Fibroblast of the conjunctiva (primary cell): ENCODE measurements at places on chromosomes 16 and 17.

DNA sequence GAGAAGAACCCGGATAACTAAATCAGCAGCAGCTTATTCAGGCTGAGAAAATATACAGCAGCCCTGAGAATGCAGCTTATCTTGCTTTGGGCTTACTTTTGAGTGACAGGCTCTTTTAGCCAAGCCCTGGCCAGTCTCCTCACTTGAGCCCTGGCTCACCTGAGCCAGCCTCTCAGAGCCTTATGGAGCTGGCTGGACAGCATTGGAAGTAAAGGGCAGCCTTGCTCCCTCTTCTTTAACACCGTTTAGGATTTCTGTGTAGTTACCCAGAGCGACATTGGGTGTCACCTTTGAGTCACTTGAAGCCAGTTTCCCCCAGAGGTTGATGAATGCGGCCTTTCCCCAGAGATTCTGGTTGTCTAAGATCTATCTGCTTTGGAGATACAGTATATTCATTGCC is 7.7 kb upstream of the NPIPB2 start:
- peak; percentile 18 for DNase-seq

DNA sequence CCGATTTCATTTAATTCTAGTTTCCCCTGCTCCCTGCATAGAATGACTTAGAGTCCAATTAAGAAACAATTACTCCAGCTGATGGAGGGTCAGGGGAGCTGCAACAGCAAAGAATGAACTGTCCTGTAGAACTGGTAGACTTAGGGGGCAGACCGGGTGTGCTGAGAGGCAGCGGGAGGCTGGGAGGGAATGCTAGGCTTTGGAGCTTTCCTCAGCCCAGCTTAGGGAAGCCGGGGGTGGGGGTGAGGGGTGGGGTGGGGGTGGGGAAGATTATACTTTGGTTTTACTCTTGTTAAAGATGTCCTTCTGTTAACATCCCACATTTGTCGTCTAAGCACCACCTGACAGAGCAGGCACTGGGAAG is 458.6 kb upstream of the ASIC2 start:
- DNase-seq: no peak

DNA sequence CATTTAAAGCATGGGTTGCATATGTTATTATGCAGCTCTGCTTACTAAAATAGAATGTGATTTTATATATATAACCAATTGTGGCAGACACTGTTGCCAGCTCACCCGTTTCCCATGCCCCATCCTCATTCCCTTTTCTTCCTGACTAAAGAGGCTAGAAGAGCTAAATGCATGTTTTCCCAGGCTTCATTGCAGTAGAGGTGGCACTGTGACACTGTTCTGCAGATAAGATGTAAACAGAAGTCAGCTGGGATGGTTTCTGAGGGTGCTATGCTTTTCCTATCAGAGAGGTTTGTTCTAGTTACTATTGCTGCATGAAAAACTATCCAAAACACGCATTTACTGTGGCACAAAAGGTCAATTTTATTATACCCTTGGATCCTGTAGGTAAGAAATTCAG is 5.7 kb upstream of the TOB1 start:
- no peak for DNase-seq

GRCh38 chr17:78919861-78920450 is 5.2 kb downstream of the TIMP2 start:
- no peak for DNase-seq

- peak; percentile 98 for DNase-seq
Measured at GRCh38 chr17:17900615-17901520, 64.1 kb upstream of the SREBF1 start.

GRCh38 chr17:17742133-17742621 is 60.9 kb downstream of the RAI1 start:
- peak; percentile 18 for DNase-seq

DNA sequence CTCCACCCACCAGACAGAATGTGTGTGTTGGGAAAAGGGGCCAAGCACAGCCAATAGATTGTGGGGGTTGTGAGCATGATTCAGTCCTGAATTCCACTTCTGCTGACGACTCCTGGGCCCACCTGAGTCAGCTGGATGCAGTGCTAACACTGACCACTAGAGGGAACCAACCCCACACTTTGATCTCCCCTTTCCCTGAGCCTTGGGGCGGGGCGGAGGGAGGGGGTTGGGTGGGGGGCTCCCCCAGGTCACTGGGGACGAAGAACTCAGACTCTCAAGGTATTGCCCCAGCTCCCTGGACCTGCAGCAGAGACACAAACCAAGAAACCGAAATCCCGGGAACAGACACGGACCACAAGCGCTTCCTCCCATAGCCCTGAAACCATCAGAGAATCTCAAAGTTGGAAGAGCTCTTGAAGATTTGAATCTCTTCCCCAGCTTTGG is 621 bp upstream of the CSHL1 start:
- no peak for DNase-seq

DNA sequence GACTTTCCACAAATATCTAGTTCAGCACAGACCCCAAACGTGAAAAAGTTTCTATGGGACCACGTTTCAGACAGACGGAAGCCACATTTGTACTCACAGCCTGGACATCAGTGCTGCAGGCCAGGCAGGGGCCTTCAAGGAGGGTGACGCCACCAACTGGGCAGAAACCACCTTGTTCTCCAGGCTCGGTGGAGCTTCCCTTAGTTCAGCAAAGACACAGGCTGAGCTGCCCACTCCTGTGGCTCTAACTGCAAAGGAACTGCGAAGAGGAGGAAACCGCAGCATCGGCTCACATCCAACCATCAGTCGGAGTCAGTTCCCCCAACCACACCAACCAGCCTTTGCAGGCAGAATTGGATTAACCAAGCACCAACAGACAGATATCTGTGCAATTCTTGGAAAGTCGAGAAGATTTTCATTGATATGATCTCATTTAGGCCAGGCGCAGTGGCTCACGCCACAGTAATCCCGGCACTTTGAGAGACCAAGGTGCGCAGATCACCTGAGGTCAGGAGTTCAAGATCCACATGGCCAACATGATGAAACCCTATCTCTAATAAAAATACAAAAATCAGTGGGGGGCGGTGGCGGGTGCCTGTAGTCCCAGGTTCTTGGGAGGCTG is 73.3 kb upstream of the CNEP1R1 start:
- no peak for DNase-seq

- no peak for DNase-seq
Measured at GRCh38 chr16:63195336-63195735, 1159.1 kb upstream of the CDH8 start.

DNA sequence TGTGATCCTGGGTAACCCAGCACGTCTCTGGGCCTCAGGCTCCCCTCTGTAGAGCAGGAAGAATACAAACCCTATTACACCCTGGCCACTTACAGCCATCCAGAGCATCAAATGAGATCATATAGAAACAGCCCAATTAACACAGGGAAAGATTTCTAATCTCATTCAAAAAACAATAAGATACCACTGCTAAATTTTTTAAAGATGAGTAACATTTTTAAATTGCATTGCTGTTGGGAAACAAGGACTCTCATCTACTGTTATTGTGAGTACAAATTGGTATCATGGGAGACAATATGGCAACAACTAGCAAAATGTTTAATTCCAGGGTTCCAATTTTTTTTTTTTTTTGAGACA is 41.1 kb downstream of the SRL start:
- DNase-seq: no peak

DNA sequence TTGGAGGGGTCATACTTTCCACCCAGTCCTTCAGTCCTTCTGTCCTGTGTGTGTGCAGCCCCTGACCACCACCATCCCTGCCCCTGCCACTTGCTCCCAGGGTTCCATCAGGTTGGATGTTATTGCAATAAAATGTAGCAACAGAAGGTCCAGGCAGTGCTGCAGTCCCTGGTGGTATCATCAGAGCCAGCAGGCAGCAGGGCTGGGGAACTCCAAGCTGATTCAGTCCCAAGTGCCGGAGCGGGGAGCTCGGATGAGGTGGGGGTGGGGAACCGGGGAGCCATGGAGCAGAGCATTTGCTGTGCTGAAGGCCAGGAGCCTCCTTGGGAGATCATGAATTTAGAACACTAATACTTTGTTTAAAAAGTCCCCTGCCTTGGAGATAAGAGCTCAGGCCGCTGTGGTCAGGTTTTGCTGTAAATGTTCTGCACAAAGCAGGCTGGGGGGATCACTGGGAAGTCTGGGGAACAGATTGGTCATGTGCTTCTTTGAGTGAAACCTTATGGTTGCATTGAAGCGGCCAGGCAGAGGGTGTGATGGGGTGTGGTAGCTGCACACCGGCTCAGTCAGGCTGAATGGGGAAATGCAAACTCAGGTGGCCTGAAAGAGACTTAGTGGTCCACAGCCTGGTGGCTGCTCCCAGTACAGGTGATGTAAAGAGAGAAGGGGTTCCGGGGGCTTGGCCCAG is 225.9 kb downstream of the SEC14L1 start:
- no peak for DNase-seq

- DNase-seq: no peak
Measured at GRCh38 chr16:9007177-9007794, 43.6 kb upstream of the USP7 start.

GRCh38 chr17:68359791-68360535 is 68.7 kb downstream of the ARSG start:
- no peak for DNase-seq

DNA sequence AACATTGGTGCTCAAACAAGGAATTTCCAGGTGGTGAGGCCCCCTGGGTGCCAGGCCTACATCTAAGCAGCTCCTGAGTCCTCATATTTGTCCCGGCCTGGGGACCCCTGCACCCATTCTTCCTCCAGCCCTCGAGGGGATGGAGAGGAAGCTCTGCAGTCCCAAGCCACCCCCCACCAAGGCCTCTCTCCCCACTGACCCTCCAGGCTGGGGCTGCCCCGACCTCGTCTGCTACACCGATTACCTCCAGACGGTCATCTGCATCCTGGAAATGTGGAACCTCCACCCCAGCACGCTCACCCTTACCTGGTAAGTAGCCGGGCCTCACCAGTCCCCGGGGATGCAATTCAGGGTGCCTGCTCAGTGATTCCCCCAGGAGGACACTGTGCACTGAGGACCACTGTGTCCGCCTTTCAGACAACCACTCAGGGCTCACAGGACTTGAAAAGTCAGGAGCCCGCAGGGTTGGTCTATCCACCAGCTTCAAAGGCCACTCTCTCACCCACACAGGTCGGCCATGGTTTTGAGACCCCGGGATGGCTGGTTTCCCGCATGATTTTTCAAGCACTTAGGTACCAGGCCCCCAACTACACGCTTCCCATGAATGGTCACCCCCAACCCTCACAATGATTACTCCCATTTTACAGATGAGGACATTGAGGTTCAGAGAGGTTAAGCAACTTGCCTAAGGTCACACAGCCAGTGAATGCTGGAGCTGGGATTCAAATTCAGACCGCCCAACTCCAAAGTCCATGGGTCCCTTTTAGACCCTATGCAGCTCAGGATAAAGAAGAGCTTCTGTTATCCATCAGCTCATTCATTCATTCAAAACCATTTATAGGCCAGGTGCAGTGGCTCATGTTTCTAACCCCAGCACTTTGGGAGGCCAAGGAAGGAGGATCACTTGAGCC is 32.4 kb downstream of the IL21R start:
- DNase-seq: no peak

- DNase-seq: no peak
Measured at GRCh38 chr17:61230461-61230860, 169.2 kb upstream of the TBX2 start.

DNA sequence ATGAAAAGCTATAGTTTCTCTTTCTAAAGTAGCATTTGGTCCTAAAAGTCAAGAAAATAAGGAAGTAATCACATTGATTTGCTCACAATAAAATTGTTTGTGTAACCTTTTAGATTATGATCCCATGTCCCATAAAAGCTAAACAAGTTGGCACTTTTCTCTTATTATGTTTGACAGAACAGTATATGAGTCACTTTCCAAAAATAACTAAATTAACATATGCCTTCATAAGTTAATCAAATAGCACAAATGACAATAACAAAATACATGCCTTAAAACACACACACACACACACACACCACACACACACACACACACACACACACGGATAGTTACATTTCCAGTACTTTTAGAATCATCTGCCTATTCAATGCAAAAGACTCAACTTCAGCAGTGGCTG is 2.8 kb downstream of the MED13 start:
- DNase-seq: no peak

DNA sequence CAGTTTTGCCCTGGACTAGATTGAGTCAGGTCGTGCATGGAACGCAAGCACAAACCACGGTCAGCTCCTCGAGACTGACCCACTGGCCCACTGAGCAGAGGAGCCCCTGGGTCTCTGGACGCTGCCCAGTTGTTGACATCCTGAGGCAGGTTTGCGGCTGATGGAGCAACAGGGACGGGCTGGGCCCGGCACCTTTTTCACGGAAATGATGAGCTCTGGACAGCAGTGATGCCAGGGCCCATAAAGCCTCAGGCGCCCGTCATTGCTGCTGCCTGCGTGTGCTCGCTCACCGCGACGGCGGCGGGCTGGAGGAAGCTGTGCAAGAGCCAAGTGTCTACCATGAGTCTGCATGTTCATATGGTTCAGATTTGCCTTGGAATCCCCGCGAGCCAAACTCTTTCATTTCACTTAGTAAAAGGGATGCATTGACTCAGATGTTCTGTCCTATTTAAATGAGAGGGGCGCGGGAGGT is 30.8 kb upstream of the CRISPLD2 start:
- peak; percentile 90 for DNase-seq

- no peak for DNase-seq
Measured at GRCh38 chr16:70257391-70257790, 5.7 kb upstream of the EXOSC6 start.

- no peak for DNase-seq
Measured at GRCh38 chr16:21953541-21953902, 361 bp downstream of the UQCRC2 start.

- no peak for DNase-seq
Measured at GRCh38 chr17:265718-266117, 84.3 kb upstream of the DOC2B start.

- no peak for DNase-seq
Measured at GRCh38 chr17:21679256-21680146, 12.8 kb upstream of the KCNJ18 start.

GRCh38 chr16:11173426-11173825 is 82.6 kb downstream of the SOCS1 start:
- no peak for DNase-seq

DNA sequence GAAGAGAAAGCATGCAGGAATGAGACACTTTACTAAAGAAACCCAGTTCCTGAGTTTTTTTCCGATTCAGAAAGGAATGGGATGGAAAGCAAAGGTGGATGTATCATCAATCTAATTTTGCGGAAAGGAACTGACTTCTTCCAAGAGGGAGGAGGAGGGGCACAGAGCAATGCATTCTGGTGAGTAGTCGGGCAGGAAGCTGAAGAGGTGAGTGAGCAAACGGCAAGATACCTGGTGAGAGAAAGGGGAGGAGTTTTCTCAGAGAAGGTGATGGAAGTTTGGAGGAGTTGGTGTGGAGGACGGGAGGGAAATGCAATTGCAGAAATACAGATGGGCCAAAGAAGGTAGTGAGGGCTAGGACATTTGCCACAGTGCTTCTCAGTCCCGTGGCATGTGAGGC is 713.2 kb downstream of the KCNJ2 start:
- DNase-seq: no peak

GRCh38 chr17:41287050-41287449 is 11.6 kb downstream of the KRTAP9-7 start:
- no peak for DNase-seq

GRCh38 chr16:69767459-69768229 is 5.5 kb downstream of the WWP2 start:
- no peak for DNase-seq
